ENCODE measurements at places on chromosomes 12 and 14.

- no peak for DNase-seq
Measured at GRCh38 chr14:68704736-68705720, 87.8 kb downstream of the ZFP36L1 start.

DNA sequence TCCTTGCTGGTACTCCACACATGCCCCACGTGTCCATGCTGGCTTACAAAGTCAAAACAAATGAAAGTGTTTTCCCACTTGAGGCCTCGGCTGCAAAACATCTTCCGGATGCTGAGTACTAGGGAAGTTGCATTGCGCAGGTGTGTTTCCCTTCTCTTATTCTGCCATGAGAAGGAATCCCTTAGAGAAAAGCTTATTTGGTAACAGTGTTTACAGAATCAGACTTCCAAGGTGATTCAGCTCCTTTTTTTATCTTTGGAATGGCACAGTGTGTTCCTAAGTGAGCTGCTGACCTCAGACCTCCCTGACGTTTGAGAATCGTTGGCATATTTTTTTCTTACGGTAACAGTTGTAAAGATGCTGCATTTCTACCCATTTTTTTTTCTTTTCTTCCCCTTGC, 211.3 kb downstream of the ESR2 start:
- no peak for DNase-seq

DNA sequence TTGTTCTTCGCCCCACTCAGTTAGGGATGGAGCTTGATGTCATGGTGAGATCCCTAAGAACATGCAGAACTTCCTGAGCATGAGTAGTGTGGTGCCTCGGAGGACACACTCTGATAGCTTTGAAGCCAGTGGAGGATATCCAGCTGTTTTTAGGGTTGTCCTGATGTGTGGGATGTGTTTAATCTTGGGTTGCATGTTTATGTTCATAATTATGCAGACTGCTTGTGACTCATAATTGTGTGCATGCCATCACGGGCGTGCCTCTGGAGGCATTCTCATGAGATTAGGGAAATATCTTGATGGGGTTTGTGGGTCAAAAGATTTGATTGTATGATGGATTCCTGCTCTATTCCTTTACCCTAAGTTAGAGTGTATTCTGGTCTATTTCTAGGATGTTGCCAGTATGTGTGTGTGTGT, 267.4 kb upstream of the PELI2 start:
- DNase-seq, result no peak

DNA sequence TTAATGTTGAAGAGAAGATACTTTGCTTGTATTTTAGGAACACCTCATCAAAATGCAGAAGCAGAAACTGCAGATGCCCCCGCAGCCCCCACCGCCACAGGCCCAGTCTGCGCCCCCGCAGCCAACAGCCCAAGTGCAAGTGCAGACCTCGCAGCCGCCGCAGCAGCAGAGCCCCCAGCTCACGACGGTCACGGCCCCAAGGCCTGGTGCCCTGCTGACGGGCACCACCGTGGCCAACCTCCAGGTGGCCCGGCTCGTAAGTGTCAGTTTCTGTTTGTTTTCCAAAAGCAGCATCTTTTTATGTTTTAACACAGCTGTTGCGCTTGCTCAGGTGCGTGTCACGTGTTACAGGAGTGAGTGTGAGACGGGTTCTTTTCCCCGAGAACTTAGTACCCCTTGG, 79.5 kb downstream of the DDX51 start:
- no peak for DNase-seq

DNA sequence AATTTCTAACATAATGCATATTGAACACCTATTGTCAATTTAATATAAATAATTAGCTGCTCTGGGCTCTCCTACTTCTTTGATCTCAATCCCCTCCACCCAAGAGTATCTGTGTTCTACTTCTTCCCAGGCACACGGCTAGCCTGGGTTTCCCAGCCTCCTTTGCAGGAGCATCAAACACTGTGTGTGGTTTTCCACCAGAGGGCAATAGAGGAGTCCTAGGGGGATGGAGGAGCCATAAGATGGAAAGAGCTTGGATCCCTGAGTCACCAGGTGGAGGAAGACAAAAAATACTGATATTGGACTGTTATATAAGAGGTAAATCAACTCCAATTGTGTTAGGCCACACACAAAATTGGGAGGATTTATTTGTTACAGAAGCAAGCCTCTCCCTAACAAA, 333.7 kb downstream of the GLT1D1 start:
- DNase-seq, result no peak

DNA sequence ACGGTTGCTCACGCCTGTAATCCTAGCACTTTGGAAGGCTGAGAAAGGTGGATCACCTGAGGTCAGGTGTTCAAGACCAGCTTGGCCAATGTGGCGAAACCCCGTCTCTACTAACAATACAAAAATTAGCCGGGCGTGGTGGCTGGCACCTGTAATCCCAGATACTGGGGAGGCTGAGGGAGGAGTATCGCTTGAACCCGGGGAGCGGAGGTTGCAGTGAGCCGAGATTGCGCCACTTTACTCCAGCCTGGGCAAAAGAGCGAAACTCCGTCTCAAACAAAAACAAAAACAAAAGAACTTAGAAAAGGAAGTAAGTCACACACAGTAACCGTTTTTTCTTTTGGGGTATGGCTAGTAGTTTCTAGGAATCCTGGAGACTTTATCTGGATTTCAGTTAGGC, 1.7 kb upstream of the PALS1 start:
- no peak for DNase-seq

GRCh38 chr12:124289634-124290600, 5.0 kb upstream of the RFLNA start:
- no peak for DNase-seq

DNA sequence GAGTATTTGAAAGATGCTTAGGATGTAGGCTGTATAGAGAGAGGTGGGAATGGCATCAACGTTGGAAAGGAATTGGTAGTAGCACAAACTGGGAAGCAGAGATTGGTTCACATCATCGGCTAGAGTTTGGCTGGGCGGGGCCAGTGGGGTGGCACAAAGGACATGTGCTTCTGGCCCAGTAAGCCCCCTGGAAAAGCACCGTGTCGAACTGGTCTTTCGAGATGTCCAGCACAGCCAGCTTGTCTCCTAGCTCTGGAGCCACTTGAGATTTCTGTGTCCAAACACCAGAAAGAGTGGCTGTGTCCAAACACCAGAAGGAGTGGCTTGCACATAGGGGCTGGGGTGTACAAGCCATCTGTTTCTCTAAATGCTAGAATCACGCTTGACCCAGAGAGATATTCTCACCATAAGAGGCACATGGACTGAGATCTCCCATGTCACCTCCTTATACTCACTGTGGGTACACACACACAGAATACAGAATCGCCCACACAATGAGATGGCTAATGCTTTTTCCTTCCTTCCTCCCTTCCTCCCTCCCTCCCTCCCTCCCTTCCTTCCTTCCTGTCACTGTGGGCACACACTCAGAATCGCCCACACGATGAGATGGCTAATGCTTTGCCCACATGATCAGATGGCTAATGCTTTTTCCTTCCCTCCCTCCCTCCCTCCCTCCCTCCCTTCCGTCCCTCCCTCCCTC, 41.8 kb upstream of the KCNK13 start:
- DNase-seq, result no peak

DNA sequence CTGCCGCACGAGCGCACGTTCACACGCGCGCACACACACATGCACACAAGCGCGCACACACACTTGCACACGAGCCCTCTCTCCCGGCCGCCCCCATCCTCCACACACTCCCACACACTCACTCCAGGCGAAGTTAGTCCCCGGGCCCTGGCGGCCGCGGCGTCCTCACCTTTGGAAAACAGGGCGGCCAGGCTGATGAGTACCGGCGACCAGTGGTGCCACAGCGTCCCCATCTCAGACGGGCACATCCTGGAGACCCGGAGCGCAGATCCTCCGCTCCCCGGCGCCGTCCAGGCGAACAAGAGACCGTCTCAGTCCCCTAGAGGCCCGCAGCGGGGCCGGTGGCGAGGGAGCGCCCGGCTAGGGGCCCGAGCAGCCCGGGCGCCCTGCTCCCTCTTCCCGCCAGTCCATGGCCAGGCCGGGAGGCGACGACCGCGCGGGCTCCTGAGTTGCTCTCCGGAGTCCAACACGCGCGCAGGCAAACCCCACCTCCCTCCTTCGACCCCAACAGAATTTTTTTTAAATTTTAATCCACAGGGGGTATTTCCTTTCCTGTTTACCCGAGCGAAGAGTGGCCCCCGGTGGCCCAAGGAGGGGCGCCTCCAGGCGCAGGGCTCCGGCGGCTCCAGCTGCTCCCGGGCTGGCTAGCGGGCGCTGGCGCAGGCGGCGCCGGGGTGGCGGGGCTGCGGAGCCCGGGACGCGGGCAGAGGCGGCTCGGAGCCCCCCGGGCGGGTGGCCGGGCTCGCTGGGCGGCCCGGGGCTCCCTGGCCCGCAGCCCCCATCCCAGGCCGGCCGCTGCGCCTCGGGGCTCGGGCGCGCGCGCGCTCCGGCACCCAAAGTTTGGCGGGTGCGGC, 506 bp downstream of the TMEM132D start:
- DNase-seq, result no peak

DNA sequence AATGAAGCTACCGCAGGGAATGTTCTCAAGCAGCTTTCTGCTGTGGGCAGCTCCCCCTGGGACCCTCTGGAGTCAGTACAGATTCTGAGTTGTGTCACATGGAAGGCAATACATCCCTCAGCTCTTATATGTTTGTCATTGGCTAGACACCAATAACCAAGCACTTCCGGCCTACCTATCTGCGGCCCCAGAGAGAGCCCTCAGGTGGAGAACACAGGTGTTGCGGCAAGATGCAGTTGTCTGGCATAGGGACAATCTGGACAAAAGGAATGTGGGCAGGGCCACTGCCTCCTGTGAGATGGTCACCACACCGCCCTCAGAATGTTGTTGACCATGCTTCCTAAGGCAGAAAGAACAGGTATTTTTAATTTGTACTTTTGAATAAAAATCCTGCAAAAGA, 118.7 kb downstream of the BRMS1L start:
- DNase-seq, result no peak

DNA sequence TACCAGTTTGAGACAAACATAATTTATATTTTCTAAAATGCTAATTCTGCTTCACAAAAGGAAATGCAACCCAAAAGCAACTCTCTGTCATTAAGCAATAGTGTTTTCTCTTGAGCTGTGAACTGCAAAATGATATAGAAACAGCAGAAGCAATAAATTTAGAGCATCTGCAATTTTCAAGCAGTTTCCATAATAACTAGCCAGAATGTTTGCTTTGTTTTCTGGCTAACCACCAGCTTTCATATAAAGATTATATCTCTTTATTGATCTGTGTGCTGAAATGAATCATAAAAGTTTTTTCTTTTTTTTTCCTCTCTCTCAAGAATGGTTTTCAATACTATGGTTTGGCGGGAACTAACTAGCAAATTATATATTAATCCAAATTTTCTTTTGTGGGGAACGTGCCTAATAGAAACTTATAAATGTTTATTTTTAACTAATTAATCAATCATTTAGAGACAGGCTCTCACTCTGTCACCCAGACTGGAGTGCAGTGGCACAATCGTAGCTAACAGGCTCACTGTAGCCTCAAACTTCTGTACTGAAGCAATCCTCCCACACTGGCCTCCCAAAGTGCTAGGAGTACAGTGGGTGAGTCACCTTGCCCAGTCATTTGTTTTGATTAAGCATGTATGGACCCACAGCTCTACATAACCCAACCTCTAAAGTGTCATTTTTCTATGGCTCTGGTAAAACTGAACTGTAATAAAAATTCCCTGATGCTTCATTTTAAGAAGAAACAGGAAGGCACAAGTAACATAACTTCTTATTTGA, 830.1 kb upstream of the MGAT4C start:
- DNase-seq, result no peak

DNA sequence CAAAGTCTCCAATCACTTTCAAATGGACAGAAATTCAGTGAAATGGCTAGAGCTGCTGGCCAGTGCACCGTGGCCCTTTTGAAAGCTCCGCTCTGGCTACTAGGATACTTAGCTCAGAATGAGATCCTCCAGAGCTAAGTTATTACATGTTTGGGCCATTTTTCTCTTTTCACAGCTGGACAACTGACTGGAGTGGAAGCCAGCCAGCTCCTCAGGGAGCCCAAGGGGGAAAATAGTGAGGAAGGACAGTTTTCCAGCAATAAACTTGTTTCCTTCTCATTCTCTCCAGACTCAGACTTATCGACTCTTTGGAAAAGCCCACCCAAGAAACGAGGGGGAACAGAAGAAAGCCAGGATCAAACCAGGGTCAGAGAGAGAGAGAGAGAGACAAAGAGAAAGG, 266.0 kb downstream of the KSR2 start:
- DNase-seq, result no peak

GRCh38 chr12:96103067-96103644, 67.8 kb upstream of the LTA4H start:
- DNase-seq, result no peak

GRCh38 chr12:53383258-53383657, 3.3 kb downstream of the SP1 start:
- DNase-seq, result no peak

- no peak for DNase-seq
Measured at GRCh38 chr12:15152868-15153267, 68.3 kb downstream of the RERG start.

DNA sequence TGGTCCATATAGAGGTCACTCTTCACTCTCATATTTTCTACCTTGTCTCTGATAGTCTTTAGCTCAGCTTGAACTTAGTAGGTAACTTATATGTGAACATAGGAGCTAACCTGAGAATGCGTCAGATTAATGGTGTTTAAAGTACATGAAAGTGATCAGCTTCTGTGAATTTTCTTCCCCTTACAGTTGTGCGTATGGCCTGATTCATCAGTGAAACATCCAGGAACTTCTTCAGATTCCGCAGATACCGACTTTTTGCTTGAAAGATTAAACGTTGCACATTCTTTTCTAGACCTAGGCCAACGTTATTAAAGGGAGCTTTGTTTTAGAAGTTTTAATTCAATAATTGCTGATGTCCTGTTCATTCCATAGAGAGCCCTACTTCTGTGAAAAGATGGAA, 1945.1 kb upstream of the SEL1L start:
- no peak for DNase-seq

DNA sequence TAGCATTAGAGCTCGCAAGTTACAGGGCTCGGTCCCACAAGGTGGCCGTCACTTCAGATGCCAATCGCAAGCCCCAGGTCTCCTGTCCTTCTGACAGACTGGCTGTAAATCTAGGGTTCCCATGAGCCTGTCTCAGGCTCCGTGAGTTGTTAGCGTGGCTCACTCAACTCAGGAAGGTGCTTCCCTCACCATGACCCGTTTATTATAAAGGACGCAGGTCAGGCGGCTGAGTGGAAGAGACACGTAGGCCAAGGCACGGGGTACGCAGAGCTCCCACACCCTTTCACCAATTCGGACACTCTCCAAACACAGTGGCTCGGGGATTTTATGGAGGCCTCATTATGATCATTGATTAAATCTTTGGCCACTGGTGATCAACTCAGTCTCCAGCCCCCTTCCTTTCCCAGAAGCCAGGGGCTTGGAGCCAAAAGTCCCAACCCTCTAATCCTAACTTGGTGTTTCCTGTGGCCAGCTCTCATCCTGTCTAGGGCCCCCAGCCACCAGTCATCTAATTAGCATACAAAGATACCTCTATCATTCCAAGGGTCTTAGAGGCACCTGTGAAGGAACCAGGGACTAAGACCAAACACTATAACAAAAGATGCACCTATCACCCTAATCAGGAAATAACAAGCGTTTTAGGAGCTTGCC, 25.8 kb upstream of the LRTM2 start:
- no peak for DNase-seq

DNA sequence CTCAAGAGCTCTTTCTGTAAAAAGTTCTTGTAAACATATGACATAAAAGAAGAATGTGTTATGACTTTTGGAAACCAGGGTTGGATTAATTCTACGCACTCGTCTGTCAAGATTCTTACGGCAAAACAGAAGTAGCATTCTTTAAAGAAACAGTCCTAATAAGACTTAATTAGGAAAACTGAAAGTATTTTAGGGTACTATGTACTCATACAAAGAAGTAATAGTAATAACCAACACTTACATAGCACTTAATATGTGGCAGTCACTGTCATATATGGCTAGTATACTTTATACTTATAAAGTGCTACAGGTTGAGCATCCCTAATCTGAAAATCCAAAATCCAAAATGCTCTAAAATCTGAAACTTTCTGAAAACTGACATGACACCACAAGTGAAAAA, 72.9 kb upstream of the ST8SIA1 start:
- no peak for DNase-seq

Data from stimulated activated effector memory CD8-positive, alpha-beta T cell treated with anti-CD3 and anti-CD28 coated beads, Interleukin-12 subunit alpha, Interleukin-12 subunit beta, amount 100 ng/mL, for 72 hours (primary cell).